NCI-H524 (cell line): ENCODE measurements at places on chromosomes 5 and 9.

DNA sequence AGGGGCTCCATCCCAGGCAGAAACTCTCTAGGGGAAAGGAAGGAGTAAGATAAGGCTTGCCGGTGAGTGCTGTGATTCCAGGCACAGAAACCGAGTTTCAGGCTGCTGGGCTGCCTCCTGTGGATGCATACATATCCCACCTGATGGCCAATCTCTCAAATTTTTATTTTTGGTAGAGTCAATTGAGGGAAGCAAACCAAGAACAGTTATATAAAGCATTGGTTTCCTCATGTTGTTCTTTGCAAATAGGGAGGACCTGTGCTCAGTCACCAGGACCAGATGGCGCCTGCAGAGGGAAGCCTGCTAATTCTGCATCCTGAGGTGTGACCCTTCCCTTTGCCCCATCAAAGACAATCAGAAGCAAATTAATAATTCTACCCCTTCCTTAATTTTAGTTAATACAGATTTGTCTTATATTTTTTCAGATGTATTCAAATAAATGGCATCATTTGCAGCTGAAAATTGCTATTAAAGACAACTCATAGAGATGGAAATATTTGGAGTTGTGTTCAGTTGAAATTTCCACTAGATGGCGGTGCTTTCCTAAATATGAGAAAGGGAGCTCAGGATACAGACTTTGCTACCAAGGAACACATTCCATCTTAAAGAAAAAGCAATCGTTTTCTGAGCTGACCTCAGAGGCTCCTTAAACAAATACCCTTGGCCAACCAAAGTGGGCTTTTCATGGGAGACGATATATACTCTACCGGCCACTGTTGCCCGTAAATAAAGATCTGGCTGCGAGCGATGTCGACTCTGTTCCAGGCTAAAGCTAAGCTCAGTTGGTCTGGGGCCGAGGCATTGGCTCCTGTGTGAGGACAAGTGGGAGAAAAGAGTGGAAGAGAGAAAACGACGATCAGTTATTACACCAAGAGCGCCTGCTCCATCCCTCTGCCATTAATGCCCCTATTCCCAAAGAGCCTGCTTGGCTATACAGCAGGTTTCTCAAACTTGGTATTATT is 225.7 kb upstream of the KLF9 start:
- DNase-seq, result no peak

DNA sequence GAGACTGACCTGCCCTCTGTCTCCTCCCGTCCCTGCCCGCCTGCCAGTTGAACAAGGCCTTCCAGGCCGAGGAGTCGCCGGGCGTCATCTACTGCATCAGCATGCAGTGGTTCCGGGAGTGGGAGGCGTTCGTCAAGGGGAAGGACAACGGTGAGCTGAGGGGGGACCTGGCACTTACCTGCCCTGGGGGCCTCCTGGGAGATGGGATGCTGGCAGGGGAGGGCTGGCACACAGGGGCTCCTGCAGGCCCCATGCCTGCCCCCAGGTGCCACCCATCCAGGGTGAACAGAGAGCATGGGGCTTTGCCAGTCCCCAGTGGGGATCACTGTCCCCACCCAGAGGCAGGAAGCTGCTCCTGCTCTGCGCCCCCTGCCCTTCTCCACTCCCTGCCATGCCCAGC is 43.0 kb downstream of the USP20 start:
- DNase-seq, result no peak

DNA sequence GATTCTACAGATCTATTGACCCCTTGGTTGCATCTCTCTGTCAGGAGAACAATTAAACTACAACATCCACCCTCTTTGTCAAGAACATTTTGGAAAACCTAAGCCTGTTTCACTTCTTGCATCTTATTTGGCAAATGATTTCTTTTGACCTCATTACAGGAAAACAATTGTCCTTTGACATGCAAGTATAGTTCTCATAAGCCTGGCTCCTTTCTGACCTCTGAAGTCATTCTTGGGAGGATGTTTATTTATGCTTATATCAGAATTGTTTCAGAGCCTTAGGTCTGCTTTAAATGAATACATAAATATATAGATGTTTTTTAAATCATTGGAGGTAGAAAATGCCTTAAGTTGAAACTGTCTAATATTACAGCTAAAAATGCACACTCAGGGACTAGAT is 361.3 kb upstream of the PTGER4 start:
- DNase-seq, result no peak

GRCh38 chr9:16867576-16868311 is 2.7 kb downstream of the BNC2 start:
- no peak for DNase-seq
